Stimulated activated memory B cell treated with anti-CD40 and anti-IgM and Interleukin-4, amounts not matched to agents 10 μg/mL and 1 μg/mL and 100 μg/mL, for 72 hours (primary cell): ENCODE measurements at places on chromosomes 12 and 14.

DNA sequence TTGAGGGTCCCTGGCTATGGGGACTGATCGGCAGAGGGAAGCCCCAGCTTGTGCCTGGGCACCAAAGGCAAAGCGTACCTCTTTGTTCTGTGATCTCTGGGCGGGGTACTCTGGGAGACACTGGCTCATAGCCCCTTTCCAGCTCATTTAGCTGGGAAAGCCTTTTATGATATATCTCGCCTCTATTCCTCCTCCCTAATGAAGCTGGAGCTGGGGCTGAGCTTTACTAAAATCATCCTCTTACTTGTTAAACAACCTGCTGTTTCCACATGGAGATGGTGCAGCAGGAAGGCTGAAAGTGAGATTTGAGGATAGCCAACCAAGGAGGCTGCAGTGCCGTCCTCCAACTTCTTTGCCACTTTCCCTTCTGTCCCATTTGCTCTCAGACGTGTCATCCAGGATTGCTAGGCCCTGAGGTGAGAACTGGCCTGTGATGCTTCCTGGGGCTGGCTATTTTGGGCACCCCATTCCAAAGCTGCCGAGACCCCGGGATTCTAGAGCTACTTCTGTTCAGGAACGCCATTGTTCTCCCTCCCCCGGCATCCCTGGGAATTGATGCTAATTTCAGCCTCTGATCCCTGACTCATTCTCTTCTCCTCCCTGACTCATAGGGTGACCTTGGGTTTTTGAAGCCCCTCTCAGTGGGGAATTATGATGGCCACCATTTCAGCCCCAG is 16.0 kb downstream of the PDE1B start:
- no peak for ATAC-seq

DNA sequence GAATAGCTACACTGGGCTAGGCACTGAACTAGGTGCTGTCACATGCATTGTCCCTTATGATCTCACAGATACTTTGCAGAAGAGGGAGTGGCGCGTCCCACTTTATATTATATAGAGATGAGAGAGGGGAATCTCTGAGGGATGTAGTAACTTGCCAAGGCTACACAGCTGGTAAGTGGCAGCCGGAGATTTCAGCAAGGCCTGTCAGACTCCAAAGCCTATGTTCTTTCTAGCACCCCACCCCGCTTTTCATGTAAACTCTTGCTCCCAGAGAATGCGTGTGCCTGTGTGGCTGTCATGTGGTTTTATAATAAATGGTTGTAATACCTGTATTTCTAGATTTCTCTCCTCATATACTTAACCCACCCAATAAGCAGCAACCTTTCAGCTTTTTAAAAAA is 39.1 kb downstream of the WDR20 start:
- no peak for ATAC-seq

DNA sequence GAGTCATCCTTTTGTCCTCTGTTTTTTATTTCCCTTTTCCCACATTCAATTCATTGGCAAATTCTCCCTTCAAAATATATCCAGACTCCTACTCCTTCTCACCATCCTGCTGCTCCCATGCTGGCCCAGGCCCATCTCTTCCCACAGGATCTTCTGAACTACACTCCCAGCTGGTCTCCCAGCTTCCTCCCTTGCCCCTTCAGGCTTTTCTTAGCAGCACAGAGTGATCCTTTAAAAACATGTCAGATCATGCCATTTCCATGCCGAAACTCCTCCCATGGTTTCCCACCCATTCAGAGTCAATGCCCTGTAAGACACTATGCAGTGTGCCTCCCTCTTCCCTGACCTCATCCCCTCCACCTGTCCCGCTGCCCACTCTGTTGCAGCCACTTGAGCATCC is 2.4 kb upstream of the KRT84 start:
- no peak for ATAC-seq

DNA sequence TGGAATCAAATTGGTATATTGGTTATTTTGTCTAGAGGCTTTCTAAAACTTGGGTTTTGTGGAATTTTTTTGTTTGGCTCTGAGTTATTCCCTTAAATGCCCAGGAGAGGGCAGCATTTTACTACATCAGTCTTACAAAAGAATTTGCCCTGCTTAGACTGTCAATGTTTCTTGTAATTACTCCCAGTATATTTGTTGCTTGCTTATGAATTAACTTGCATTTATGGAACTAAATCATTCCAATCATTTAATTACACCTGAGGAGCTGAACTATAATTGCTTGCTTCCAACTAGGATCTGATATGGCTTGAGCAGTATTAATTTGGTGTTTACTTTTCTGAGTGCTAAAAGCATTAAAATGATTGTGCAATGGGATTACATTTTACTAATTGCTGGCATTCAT is 48.7 kb downstream of the MIPOL1 start:
- no peak for ATAC-seq

DNA sequence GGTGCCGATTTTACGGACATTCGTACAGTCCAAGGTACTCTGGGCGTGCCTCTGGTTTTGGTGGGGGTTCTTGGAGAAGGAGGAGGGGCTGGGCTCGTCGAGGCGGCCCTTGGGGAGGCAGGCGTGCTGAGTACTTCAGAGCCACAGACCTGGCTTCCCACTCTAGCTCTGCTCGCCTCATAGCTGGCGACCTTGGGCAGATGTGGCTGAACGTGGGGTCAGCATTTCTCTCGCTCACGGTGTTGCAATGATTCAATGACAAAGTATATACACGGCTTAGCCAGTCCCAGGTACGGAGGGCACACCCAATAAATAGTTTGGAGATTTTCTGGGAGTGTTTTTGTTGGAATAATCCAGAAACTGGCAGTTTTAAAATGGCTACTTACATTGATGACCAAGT is 75.1 kb downstream of the FOXN4 start:
- ATAC-seq: no peak

DNA sequence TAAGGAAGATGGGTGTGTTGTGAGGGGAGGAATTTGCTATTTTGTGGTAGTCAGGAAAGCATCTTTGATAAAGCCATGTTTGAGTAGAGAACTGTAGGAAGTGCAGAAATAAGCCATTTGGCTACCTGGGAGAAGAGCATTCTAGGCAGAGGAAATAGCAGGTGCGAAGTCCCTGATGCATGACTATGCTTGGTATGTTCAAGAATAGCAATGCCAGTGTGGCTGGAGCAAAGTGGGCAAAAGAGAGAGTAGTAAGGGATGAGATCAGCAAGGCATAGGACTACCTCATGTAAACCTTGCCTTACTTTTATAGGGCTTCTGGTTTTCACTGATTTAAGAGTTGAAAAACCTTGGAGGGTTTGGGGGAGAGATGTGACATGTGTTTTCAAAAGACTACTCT is 365.5 kb upstream of the GARIN6 start:
- ATAC-seq: no peak

GRCh38 chr12:75917715-75918114 is 113.9 kb downstream of the PHLDA1 start:
- no peak for ATAC-seq

DNA sequence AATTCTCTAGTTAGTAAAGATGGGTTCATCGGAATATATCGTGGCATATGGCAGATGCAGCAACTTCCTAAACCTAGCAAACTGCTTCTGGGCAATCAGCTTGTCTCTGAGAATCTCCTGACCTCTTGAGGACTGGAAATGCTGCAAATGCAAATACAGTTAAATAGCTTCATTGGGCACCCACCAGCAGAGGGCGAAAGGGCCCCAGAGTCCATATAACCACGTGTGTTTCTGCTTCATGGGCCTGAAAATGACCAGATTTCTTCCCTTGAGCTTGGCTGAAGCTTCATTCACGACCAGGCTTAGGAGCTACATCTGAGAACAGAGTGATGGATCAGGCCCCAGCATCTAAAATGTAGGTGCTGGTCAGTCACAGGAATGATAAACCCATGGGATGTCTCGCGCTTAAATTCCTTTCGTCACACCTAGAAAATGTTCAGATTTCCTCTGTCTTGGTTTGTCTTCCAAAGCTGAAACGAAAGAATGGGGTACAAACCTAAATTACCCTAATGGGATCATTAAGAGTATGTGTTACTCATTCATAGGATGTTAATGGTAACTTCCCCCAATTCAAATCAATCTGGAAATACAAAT is 1482.5 kb upstream of the TMEM132C start:
- no peak for ATAC-seq
